T47D (cell line): ENCODE measurements at places on chromosomes 2 and 18.

DNA sequence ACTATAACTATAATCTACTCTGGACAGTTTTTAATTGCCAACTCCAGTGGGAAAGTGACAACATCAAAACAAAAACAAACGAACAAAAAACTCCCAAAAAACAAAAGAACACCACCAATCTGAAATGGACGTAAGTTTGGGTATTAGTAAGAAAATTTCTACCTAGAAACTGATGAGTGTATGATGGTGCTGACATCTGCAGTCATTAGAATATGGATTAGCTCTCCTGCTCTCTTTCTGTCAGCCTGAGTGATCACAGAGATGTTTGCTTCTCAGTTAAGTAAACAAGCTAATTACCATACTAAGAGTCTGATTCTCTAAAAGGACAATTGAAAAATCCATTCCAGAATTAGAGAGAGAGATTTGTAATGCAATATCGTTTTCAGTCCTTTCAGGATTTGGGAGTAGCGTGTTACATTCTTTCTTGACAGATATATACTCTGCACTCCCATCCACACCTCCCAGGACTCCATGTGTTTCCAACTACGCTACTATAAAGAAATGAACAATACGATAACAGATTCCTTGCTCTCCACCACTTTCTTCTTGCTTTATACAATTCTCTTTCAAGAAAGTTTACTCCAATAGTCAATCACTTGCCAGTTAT lies 1347.4 kb upstream of the PIK3C3 start:
- DNase-seq: no peak

DNA sequence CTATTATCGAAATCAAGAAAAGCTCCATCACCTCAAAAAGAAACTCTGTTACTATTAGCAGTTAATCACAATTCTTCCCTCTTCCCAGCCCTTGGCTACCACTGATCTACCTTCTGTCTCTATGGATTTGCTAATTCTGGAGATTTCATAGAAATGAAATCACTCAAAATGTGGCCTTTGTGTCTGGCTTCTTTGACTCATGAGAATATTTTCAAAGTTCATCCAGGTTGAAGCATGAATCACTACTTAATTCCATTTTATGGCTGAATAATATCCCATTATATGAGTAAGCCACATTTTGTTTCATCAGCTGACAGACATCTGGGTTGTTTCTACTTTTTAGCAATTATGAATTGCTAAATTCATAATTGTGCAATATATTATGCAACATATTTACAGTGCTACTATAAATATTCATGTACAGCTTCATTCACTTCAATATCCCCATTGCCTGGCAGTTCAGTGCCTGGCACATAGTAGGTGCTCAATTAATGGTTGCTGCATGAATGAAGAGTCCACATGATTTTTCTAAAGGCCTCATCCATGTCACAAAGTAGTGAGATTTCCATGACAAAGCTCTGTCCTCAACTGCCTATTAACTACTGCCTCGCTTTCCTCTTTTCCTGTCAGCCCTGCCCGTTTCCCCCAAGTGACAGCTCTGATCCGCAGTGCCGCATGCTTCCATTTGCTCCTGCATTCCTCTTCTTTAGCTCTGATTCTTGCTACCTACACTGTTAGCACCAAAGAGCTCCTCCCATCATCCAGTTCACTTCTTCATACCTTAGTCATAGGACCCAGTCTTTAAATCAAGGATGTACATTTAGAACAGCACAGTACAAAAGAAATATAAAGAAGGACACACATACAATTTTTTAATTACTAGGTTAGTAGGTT lies 32.8 kb downstream of the CCDC93 start:
- no peak for DNase-seq

DNA sequence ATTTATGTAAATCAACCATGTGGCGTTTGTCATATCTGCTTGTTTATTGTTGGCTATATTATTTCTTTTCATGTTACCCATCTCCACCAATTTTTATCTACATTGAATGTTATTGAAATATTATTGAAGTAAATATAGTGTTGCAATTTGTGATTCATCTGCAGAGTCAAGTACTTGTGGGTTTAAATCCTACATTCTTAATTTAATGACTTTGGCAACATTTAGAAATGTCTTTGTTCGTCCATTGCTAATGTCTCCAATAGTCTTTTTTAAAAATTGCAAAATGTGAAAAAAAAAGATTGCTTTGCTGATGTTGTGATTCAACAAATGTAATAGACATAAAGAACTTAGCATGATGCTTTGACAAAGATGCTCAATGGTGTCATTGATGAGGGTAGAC lies 1572.8 kb upstream of the PIK3C3 start:
- DNase-seq: no peak

DNA sequence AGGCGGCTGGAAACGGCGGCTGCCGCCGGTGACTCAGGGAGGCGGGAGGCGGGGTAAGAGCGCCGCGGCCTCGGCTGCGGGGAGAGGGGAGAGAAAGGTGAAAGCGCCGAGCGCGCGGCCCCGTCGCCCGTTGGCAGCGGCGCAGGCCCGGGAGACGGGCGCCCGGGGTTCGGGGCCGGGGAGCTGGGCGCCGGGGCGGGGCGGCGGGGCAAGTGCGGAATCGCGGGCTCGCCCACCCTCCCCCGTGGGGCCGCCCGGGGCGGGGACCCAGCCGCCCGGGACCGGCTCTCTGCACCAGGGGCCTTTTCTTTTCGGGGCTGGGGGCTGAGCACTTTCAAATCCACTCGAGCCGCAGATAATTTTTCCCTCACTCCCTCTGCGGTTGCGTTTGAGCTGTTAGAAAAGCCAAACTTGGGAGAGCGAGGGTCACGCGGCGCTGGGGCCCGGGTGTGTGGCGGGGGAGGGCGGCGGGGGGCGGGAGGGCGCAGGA lies 266 bp downstream of the KDM3A start:
- no peak for DNase-seq

GRCh38 chr18:41543815-41544214 lies 411.2 kb upstream of the PIK3C3 start:
- DNase-seq: no peak

- DNase-seq: no peak
Measured at GRCh38 chr18:36780748-36781147, 48.1 kb downstream of the TPGS2 start.

DNA sequence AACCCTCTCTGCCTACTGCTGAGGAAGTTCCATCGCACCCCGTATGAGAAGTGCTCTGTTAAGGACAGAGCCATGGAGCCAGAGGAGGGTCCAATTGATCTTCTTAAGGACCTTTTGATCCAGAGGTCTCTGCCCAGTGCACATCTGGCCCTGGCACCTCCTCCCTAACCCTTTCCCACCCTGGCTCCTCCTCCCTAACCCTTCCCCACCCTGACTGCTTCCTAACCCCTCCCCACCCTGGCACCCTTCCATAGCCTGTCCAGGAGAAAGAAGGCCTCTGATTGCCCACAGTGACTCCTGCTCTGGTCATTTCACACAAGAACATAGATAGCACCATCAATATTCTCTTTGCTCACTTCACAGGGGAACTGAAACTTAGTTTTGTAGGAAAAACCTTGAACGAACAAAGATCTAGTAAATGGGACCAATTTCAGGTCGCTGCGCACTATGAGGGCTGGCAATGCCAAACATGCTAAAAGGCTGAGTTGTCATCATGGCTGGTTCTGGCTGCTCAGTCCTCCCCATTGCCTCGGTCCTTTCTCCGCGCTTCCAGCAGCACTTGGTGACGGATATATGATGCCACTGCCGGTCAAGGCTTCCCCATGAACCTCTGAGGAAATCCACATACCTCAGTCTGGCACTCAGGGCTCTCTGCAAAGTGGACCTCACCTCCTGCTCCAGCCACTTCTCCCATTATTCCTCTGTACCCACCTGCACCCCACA lies 49.2 kb downstream of the PKDCC start:
- DNase-seq: no peak
